ENCODE measurements at places on chromosomes 7 and 10.

GRCh38 chr10:110404825-110405224, 92.9 kb upstream of the DUSP5 start:
- no peak for DNase-seq

- no peak for DNase-seq
Observed at GRCh38 chr10:652233-652632, 37.2 kb downstream of the DIP2C start.

GRCh38 chr7:4638781-4639575, 43.1 kb upstream of the FOXK1 start:
- DNase-seq: no peak

GRCh38 chr7:55946545-55946944, 5.1 kb upstream of the MRPS17 start:
- DNase-seq: no peak

GRCh38 chr7:95318501-95319100, 5.7 kb downstream of the PON1 start:
- no peak for DNase-seq

GRCh38 chr7:40983111-40983510, 719.8 kb downstream of the INHBA start:
- DNase-seq: no peak

GRCh38 chr10:107579970-107580369, 415.5 kb upstream of the SORCS1 start:
- DNase-seq: no peak

GRCh38 chr7:68009716-68010115, 1013.1 kb downstream of the TYW1 start:
- no peak for DNase-seq

Measured in T-helper 2 cell (primary cell).